ENCODE measurements at places on chromosomes 6 and 20. TPM values are rescaled to one million over a fixed set of nuclear protein-coding genes. Genes with fewer than 3 reads are reported as not detected.

The SOX18 gene
- total RNA-seq, result 20.4 TPM

The VIP gene
- not detected for total RNA-seq

The SLC4A11 gene
- 1.1 TPM for total RNA-seq

The DSP gene
- total RNA-seq, result 0.27 TPM

The TAGAP gene
- 0.07 TPM for total RNA-seq

The FRK gene
- total RNA-seq, result 0.22 TPM

The PABPC1L gene
- 38.8 TPM for total RNA-seq

The TRIM40 gene
- not detected for total RNA-seq

The METTL24 gene
- not detected for total RNA-seq

The DOK5 gene
- total RNA-seq, result not detected

The CPNE5 gene
- 0.47 TPM for total RNA-seq

The ATP6V1G2 gene
- total RNA-seq, result 0.47 TPM

The LPIN3 gene
- 7.9 TPM for total RNA-seq

The SLC22A3 gene
- not detected for total RNA-seq

The CEP250 gene
- 35.7 TPM for total RNA-seq

The SLC22A16 gene
- total RNA-seq, result not detected

The ZNF334 gene
- total RNA-seq, result 0.24 TPM

The LMBRD1 gene
- total RNA-seq, result 21.4 TPM

The MYLIP gene
- total RNA-seq, result 34.4 TPM

The RGL2 gene
- total RNA-seq, result 54.6 TPM

The C6orf15 gene
- not detected for total RNA-seq

The GNMT gene
- total RNA-seq, result 0.18 TPM

The BIRC7 gene
- 0.18 TPM for total RNA-seq

The DHX16 gene
- total RNA-seq, result 47.5 TPM

The BCKDHB gene
- 9.4 TPM for total RNA-seq

The PACSIN1 gene
- total RNA-seq, result 0.98 TPM

The ZNF335 gene
- 16.0 TPM for total RNA-seq

The C20orf96 gene
- 10.1 TPM for total RNA-seq

The BPIFB6 gene
- total RNA-seq, result not detected

The KIAA1755 gene
- total RNA-seq, result not detected

The DLL1 gene
- not detected for total RNA-seq

The MATN4 gene
- 0.13 TPM for total RNA-seq

The NPBWR2 gene
- total RNA-seq, result not detected

The ACOT13 gene
- total RNA-seq, result 57.9 TPM

The SPATS1 gene
- not detected for total RNA-seq

The GGTLC1 gene
- total RNA-seq, result not detected

The SIRPB1 gene
- not detected for total RNA-seq

The FUT9 gene
- not detected for total RNA-seq

The MAK gene
- total RNA-seq, result 0.54 TPM

The KIF25 gene
- total RNA-seq, result not detected

The ZC3H12D gene
- 0.27 TPM for total RNA-seq

The MTHFD1L gene
- total RNA-seq, result 118 TPM

The RFX6 gene
- not detected for total RNA-seq

The CCN6 gene
- 0.47 TPM for total RNA-seq

The HTR1E gene
- not detected for total RNA-seq

The AMD1 gene
- 84.1 TPM for total RNA-seq

The CENPW gene
- 104 TPM for total RNA-seq

The EYS gene
- 0.13 TPM for total RNA-seq

The TUBB2A gene
- total RNA-seq, result 82.4 TPM

The CCN2 gene
- total RNA-seq, result 0.40 TPM

The BPIFA1 gene
- not detected for total RNA-seq
